ENCODE measurements at places on chromosomes 2 and 18.

- DNase-seq: peak; percentile 40
Measured at GRCh38 chr2:159030674-159031380, 62.4 kb downstream of the TANC1 start.

DNA sequence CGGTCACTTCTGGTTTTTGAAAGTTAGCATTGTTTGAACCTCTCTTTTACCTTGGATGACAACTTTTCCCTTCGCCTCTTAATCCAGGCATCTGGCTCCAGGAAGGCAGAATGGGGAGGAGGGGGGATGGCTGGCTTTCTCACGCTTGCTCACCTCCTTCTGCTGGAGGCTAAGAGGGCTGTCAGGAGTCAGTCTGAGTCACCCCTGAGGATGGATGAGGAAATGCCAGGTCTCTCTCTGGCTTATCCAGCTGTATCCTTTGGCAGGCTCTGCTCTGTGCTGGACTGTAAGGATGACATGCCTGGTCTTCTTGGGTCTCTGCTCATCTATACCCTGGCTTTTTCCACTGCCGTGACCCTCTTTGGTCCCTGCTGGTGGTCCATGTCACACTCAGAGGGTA, 142.9 kb upstream of the GYPC start:
- no peak for DNase-seq

DNA sequence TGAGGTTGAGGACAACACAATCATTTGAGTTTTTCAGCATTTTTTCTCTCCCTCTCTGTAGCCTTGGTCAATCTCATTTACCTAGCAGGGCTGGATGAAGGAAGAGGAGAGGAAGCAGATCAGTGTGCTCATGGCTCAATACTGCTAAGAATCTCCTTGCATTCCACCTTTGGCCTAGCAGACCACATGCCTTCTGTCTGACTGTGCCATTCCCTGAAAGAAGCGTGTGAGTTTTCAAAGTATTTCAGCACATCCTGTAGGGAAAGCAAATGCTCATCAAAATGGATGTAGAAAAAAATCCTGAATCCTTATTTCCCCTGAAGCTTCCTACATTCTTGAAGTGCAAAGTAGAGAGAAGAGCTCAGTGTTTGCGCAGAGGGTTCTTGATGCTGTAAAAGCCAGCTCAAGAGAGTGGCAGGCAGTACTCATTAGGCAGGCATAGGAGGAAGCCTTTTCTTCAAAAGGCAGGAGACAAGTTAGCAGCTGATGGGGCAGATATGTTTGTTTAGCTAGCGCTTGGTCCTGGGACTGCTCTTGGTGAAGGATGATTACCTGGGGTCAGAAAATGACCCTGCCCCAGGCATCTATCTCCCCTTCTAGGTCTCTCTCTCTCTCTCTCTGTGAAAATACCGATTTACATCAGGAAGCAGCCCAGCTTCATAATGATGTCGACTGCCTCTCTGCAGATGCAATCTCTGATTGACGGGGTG, 14.4 kb upstream of the PIK3C3 start:
- peak; percentile 76 for DNase-seq

GRCh38 chr2:88874063-88874657, 182.7 kb downstream of the RPIA start:
- DNase-seq: peak; percentile 14

DNA sequence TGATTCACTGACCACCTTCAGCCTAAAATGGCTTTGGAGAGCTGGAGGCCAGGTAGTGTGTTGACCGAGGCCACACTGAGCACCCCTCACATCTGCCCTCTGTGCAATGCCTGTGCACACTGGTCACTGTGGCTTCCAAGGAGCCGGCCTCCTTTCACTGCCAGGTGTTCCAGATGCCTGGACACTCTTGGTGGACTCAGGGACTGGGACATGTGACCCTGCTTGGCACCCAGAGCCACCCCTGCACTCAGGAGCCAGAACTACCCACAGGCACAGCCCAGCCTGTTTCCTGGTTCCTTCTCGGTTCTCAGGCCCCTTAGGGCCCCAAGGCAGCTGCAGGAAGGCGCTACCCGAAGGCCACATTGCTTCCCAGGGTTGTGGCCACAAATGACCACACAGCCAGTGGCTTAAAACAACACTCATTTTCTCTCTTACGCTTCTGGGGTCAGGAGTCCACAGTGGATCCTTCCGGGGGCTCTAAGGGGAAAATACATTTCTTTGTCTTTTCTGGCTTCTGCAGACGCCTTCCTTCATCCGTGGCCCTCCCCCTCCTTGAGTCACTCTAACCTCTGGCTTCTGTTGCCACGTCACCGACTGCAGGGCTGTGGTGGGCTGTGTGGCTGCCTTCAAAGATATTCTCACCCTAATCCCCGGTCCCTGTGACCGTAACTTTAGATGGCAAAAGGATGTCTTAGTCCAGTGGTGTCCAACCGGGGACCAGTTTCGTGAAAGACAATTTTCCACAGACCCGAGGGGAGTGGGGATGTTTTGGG, 78.6 kb downstream of the ASB1 start:
- no peak for DNase-seq

DNA sequence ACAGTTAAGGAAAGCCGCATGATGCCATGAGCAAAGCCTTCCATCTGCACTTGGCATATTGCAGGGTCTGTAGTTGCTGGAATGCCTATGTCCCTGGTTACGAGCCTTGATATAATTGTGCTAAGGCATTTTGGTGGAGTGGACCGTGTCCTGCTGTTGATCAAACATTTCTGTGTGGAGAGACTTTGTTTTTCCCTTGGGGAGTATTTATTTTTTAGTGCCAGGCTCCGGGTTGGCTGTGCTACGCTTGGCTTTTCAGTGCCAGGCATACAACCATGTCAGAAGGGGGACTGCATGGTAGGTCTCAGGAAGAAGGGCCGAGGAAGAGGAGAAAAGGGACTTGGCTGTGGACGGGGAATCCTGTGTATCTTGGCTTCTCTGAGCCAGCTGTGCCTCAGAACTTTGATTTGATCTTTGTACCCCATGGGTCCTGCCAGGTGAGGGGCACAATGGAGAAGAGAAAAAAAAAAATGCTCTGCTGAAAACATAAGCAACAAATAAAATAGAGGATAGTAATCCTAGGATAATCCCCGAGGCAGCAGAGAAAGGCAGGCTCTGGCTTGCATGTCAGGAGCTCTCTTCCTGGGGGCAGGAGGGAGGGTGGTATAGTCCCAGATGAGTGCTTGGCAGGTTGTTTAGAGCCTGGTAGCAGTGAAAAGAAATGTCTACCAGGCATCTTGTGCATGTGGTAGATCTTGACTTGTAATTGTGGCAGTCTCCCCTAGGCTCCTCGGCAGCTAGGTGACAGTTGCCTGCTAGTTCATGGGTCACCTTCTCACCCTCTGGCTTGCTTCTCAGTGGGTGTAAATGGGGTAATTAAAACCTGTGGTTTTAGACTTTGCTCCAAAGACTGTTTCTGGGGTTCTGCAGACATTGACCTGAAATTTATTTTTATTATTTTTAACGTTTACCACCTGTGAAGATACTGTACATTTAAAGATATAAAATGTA, 233.0 kb downstream of the NEDD4L start:
- DNase-seq: no peak

GRCh38 chr2:140539242-140539875, 1591.5 kb downstream of the LRP1B start:
- DNase-seq: no peak

DNA sequence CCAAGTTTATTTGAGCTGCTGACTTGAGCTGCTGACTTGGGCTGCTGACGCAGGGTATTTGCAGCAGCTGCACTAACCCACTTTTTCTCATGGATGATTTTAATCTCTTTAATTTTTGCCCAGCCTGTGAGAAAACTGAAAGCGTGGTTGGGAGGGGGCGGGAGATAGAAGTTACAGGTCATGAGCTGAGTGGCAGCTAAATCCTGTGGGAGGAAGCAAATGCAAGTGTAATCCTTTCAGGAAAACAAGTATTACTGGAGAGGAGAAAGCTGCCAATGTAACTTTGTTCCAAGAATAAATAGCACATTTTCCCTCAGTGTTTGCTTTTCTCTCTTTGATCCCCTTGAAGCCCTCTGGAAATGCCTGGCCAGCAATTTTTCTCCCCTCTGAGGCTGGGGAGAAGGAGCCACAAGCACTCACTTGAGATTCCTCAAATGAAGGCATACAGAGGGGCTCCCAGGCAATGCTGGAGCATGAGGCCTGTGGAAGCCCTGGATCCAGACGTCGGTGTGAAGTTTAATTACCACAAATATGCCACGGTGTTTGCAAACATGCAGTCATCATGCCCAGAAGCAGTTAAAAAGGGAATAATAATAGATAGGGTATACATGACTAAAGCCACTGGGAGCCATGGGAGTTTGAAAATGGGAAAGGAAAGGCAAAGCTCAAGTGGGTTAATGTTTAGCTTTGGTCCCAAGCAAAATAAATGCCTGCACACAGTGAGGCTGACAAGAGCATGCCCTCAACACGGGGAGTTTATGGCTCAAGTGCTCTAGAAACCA, 10.4 kb upstream of the EVA1A start:
- no peak for DNase-seq

DNA sequence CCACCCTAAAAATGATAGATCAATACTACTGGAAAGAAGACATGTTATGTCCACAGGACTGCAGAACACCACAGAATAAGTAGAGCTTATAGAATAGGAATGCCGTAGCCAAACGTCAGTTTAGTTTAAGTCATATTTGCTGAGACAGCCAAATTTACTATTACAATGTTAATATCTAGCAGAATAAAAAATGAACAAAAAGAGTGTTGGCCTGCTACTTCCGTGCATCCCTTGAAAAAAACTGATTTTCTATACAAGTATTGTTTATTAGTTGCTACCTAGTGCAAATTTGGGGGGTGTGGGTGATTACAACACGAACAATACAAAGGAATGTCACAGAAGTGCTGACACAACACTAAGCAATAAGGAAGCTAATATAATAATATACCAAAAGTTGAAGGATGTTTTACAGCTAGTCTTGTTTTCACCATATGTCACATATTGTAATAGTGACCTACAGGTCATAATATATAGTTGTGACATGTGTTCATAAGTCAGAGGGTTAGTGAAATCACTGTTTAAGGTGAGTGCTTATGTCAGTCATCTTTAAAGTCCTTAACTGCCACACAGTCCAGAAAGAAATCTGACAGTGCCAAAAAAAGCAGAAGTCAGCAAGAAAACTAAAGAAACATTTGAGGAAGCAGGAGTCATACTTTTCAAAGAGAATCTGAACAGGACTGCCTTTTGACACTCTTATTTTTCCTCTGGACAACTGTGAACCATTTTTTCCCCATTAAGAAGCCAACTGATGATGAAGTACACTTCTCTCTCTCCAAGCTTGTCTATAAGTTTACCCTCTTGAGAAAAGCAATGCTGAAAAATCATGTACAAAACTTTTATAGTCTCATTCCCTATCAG, 376.4 kb downstream of the ZEB2 start:
- DNase-seq: no peak

DNA sequence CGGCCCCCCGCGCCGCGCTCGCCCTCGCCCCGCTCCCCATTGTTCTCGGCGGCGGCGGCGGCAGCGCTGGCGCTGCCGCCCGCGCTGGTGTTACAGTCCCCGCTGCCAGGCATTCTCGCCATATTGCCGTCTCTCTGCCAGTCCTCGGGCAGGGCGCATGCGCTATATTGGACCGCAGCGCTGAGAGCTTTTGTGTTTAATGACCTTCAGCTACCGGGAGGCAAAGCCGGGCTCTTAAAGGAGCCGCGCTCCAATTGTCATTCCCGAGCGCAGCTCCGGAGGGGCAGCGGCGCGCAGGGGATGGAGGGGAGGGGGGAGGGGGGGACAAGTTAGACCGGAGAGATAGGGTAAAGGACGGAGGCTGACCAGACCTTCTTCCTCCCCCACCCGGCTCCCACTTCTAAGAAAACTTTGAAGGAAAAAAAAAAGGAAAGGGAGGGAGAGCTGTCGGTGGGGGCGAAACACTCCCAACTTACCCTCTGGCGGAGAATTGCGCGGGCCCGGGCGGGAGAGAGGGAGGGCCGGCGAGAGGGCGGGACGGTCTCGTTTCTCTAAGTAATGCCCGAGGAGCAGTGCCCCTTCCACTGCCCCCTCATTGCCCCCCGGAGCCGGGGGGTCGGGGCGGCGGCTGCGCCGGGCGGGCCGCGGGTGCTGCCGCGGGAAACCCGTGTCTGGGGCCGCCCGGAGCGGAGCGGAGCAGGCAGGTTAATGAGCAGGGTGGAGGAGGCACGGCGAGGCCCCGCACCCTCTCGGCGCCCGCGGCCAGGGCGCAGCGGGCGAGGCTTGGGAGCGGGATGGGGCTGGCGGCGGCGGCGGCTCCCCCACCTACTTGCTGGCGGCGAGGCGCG, at the start of gene KCTD1:
Gene KCTD1, minus strand, starts transcription at position 139 of the 848 bp plus-strand sequence. Its CDS starts 17 bp downstream, at position 122.
- peak; percentile 67 for DNase-seq

- DNase-seq: peak; percentile 96
Measured at GRCh38 chr18:59155153-59155552, 15.5 kb downstream of the SEC11C start.

GRCh38 chr2:126494593-126494992, 161.4 kb upstream of the GYPC start:
- DNase-seq: no peak

GRCh38 chr2:122780251-122780650, 1024.8 kb downstream of the TSN start:
- no peak for DNase-seq

DNA sequence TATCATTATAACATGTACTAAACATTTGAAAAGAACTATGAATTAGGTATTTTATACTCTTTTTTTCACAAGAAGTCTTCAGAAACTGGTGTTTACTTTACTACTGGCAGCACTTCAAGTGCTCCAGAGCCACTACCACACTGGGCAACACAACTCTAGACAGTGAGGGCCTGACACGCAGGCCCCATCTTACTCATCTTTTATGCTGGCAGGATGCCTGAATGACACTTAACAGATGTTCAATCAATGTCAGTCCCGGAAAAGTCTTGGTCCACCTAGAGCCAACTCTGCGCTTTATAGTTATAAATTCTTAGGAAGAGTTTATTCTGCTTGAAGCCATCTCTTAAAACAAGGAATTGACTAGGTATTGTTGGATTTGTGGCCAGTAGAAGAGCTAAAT, 8.7 kb upstream of the WIPF1 start:
- peak; percentile 92 for DNase-seq

DNA sequence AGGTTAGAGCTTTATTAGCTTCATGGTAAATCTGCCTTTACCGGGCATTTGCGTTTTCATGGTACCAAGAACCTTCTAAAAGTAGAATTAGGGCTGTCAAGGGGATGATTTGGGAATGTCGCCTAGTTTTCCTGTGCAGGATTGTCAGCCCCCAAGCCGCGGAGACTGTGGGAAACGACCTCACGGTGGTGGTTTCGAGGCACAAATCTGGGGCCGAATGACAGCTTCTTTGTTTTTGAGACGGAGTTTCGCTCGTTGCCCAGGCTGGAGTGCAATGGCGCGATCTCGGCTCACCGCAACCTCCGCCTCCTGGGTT, 615 bp upstream of the USP39 start:
- DNase-seq: no peak

- DNase-seq: no peak
Measured at GRCh38 chr18:63224630-63225029, 94.9 kb downstream of the BCL2 start.

Data from GM04504 (cell line).